ENCODE measurements at places on chromosomes 3 and 15. TPM values are rescaled to one million over a fixed set of nuclear protein-coding genes. Genes with fewer than 3 reads are reported as not detected.

MYLK gene
- total RNA-seq = 5.4 TPM

RPL22L1 gene
- 214 TPM for total RNA-seq

SLC28A2 gene
- not detected for total RNA-seq

SAMD7 gene
- not detected for total RNA-seq

DNA sequence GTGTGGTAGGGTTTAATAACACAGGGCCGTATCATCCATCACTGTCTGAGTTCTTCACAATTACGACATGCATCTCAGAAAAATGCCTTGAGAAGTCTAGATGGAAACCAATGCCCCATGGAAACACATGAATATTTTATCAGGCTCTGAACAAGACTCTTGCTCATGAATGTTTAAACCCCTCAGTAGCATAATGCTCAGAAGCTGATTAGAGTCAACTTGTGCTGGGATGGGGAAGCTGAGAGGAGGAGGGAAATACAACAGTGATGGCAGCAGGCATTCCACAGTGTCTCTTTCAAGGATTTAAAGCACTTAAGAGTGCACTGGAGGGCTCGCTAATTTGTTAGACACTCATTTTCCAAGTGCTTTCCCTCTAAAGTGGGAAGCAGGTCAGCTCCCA is 3.8 kb downstream of the GPR156 start:
- H3K36me3 ChIP-seq = no peaks in the 10 kb centered on the region
- H3K4me1 ChIP-seq = no peaks in the 10 kb centered on the region
- no peak for DNase-seq

GRCh38 chr3:151541178-151541577 is 80.3 kb upstream of the IGSF10 start:
- no peaks in the 10 kb centered on the region for H3K4me1 ChIP-seq
- no peak overlapping the region for H3K4me3 ChIP-seq
- H3K27me3 ChIP-seq = no peaks in the 10 kb centered on the region
- no peaks in the 10 kb centered on the region for H3K36me3 ChIP-seq
- no peak overlapping the region for H3K27ac ChIP-seq

DNA sequence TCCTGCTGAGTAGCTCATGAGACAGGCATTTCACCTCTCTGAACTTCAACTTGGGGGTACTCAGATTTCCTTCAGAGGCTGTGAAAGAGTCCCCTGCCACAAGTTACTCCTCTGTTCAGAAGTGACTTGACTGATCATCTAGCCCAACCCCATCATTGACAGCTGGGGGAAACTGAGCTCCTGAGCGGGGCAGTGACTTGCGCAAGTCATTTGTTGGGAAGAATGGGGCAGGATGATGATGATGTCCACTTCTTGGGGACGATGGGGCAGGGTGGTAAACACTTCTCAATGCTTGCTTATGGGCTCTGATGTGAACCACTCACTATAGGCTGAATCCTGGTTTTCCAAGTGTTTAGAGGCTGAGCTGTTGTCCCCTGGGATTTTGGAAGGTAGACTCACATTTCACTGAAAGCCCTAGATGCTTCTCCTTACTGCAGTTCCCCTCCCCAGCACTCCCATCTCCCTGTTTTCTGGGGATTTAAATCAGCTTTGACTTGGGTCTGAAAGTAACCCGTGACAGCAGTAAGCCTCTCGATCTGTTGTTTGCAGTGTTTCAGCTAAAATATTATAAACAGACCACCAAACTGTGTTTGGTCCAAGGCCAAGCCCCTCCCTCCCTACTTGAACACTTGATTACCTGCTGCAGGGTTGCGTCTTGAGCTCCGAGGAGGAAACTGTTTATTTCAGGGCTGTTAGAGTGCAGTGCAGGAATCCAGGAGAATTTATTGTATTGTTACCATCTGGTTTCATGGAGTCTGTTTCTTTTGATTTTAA is 25.1 kb downstream of the SMAD3 start:
- H3K36me3 ChIP-seq = no peaks in the 10 kb centered on the region
- no peaks in the 10 kb centered on the region for H3K27me3 ChIP-seq
- no peak overlapping the region for H3K4me3 ChIP-seq
- no peak for DNase-seq
- no peak overlapping the region for H3K27ac ChIP-seq

- no peak overlapping the region for H3K4me3 ChIP-seq
- peaks cover 4% of the 10 kb centered on the region for H3K4me1 ChIP-seq
- H3K36me3 ChIP-seq = peaks cover 20% of the 10 kb centered on the region
- H3K27me3 ChIP-seq = no peaks in the 10 kb centered on the region
- peak overlapping the region; percentile 3 for H3K27ac ChIP-seq
These were observed 66.1 kb downstream of the HMG20A start for GRCh38 chr15:77486542-77487468.

DNA sequence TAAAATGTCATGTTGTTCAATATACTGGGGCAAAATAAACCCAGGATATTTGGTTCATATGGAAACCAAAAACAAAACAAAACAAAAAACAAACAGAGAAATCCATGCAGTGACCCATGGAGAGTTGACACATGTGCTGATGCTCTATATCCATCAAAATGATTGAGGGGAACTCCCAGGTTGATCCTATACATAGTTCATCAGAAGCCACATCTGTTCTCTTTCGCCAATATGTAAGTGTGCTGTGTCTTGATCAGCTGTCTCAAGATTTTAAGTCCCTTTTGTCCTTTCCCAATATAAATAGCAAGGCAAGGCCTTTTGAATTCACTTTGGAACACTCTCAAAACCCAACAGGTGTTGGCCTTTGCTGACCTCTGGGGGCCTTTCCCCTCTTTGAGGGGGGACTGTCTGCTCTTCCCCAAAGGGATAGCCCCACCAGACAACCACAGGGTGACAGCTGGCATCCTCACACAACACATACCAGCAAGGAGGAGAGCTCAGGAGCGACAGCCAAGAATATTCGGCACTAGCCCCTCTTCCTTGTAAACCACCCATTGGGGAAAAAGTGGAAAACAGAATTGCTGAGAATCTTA is 209.4 kb upstream of the CD96 start:
- no peak for DNase-seq
- H3K36me3 ChIP-seq = no peaks in the 10 kb centered on the region
- no peaks in the 10 kb centered on the region for H3K27me3 ChIP-seq
- H3K4me1 ChIP-seq = peaks cover 19% of the 10 kb centered on the region

GRCh38 chr15:98856532-98856907 is 151.1 kb downstream of the PGPEP1L start:
- no peak overlapping the region for H3K4me3 ChIP-seq
- no peak overlapping the region for H3K27ac ChIP-seq
